NCI-H1092 (cell line): ENCODE measurements at places on chromosomes 1 and 21.

- no peak for DNase-seq
These were observed 8.7 kb downstream of the CAPZB start for GRCh38 chr1:19476450-19477190.

GRCh38 chr1:41626146-41626545, 141.7 kb upstream of the EDN2 start:
- no peak for DNase-seq

- DNase-seq, result no peak
These were observed 195.0 kb upstream of the FOXD3 start for GRCh38 chr1:63127376-63127775.

DNA sequence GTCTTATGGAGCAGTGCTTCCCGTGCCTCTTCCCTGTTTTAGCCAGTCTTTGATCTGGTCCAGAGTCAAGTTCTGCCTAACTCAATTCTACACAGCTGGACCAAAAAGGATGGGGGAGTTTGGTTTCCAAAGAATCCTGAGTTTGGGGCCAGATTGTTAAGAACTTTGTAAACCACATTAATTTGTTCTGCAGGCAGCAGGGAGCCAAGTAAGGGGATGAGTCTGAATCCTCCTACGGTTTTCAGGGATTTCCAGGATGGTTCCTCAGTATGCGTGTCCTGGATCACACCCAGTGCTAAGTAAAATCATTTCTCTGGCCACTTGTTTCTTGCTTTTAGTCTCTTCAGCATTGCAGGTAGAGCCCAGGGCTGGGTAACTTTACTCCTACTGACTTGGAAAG, 26.1 kb upstream of the GJA5 start:
- DNase-seq, result no peak

GRCh38 chr1:154141240-154141639, 13.6 kb downstream of the NUP210L start:
- no peak for DNase-seq

DNA sequence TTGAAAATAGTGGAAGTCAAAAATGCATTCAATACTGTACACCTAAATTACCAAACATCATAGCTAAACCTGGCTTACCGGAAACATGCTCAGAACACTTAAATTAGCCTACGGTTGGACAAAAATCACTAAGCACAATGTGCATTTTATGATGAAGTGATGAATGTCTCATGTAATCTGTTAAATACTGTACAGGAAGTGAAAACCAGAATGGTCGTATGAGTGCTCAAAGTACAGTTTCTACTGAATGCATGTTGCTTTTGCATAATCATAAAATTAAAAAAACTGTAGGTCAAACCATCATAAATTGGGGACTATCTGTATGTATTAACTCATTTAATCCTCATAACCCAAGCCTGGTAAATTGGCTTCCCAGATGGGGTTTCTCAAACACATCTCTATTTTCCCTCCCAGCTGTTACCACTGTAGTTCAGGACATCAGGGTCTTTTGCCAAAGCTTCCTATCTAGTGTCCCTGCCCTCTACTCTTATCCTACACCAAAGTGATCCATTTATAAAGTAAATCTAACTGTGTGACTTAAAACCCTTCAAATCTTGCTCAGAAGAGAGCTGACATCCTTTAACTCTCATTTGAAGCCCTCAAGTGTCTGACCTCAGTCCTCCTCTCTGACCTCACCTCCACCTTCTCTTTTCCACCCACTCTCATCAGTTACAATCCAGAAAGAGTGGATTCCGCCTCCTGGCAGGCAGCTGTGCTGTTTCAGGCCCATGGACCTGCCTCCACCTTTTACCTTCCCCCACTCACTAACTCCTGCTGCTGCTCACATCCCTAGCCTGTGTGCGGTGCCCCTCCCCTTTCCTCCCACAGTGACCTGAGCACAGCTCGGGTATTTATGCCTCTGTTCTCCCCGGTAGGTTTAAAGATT, 356.4 kb upstream of the ST6GALNAC5 start:
- DNase-seq, result no peak

DNA sequence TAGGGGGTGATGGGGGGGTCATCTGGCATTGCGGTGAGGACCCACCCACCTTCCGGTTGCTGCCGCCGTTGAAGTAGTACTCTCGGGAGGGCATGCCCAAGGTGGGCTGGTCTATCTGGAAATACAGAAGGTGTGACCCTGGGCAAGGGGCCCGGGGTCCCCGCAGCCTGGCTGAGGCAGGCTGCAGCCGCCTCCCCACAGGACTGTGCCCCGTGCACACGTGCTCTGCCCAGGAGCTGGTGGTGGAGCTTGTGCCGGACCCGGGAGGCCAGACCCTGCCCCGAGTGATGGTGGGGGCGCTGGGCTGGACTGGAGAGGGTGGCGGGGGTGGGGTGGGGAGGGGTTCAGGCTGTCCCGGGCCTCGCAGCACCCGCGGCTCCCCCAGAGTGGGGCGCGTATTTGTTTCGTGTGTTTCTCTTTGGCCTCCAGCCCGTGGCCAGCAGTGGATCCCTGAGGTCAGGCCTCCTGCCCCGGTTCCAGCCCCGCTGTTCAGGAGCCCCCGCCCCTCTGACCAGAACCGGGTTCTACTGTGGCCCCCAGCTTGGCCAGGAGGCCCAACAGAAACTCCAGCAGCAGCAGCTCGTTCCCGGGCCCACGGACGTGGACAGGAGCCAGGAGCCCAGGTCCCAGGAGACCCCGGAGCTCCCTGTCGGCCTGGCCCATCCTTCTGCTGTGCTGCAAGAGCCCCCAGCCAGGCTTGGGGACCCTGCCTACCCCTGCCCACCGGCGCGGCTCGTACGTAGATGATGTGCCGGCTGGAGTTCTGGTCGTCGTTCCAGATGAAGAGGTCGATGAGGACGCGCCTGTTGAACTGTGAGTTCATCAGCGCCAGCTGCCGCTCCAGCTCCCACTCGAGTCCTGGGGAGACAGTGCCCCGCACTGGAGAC, 19.2 kb downstream of the PRXL2B start:
- DNase-seq, result no peak

DNA sequence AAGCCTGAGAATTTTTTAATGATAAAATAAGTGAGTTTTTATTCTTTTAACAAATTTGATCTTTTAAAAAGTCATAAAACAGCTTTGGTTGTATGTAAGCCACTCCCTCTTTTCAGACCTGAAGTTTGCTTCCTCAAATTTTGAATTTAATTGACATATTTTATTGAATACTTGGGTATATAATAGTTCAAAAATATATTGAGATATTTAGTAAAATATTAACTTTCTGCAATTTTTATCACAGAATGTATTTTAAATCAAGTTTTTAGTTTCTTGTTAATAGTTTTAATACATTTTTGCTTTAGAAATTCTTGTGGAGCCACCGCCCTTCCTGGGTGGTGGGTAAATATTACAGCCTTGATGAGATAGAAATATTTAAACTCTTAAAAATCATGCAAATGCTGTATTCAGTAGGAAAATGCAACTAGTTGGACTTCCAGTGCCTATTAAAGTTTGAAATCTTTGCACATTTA, 867 bp downstream of the PTPRC start:
- no peak for DNase-seq

GRCh38 chr1:57922130-57922529, 498.3 kb upstream of the DAB1 start:
- DNase-seq, result no peak

DNA sequence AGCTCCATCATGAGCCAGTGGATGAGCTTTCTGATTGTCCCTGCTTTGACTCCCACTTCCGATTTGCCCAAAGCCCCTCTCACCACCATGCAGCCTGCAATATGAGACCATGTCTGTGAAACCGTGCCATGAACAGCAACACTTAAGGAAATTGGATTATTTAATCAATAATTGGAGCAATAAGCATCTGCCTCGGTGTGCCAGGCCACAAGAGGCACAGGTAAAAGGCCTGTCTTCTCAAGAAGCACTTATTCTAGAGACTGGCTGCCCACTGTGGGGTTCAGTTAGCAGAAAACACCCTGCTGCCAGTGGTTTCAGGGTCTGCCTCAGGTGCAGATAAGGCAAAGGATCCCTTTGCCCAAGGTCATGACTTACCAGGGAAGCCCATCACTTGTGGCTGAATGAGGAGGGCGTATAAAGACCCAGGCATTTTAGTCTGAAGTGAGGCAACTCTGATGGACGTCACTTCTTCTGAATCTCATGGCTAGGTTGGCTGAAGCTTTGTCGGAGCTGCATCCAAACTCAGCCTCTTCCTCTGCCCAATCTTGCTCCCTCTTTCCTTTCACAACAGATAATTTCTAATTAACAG, 7.1 kb upstream of the CHI3L2 start:
- DNase-seq, result no peak

GRCh38 chr1:246566813-246567645, 773 bp downstream of the CNST start:
- peak; percentile 72 for DNase-seq

GRCh38 chr1:111565968-111566367, 53.6 kb upstream of the RAP1A start:
- no peak for DNase-seq

DNA sequence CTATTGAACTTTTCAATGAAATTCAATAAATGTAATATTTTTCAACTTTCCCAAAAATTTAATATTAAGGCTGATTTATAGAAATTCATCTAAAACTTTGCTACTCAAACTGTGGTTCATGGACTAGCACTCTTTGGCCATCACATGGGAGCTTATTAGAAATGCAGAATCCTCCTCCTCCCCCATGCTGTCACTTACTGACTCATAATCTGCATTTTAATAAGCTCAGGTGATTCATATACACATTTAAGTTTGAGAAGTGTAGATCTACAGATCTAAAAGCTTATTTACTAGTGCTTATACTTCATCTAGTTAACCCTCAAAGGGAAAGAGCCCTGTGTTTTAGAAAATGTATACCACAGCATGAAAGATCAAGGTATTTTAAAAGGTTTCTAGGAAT, 84.3 kb downstream of the HS2ST1 start:
- no peak for DNase-seq

DNA sequence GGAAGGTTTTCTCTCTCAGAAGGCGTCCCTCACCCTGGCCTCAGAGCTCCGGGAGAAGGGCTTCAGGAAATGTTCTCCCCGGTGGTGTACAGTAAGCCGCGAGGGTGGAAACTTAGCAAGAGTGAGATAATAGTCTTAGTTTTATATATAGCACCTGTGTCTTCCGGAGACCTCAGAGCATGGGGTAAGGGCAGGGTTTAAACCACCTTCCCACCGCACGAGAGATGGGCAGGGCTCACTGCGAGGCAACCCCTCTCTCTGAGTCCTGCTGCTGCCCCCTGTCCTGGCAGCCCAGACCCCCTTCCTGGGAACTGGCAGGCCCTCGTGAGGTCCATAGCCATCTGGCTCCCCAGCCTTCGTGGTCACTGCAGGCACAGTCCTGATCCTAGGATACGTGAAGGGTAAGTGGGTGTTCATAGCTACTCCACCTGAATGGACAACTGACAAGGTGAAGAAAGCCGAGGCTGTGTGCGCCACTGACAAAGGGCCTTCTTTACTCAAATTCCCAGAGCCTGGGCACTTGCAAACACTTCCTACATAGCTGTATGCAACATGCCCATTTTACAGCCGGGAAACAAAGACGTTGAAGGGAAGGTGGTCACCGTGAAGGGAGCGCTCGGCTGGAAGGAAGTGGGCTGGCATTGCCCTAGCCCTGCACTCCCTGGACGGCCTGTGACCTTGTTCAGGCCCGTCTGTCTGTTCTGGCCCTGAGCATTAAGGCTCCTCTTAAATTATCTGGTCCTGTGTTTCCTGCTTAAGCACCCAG, 26.9 kb downstream of the ITPKB start:
- no peak for DNase-seq

DNA sequence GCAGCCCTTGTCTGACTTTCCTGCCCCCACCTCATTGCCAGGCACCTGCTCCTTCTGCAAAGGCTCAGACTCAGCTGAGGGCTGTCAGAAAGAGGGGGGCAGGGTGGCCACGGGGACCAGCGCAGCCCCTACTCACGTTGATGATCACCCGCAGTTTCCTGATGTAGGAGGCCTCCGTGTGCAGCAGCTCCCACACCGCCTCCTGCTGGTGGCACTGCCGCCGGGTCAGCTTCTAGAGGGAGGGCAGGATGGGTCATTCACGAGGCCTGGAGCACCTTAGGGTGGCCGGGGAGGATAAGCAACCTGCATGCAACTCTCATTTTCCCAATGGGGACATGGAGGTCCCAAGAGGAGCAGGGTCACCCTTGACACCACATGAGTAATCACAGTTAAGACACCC, 6.4 kb upstream of the TNFRSF25 start:
- DNase-seq, result no peak

DNA sequence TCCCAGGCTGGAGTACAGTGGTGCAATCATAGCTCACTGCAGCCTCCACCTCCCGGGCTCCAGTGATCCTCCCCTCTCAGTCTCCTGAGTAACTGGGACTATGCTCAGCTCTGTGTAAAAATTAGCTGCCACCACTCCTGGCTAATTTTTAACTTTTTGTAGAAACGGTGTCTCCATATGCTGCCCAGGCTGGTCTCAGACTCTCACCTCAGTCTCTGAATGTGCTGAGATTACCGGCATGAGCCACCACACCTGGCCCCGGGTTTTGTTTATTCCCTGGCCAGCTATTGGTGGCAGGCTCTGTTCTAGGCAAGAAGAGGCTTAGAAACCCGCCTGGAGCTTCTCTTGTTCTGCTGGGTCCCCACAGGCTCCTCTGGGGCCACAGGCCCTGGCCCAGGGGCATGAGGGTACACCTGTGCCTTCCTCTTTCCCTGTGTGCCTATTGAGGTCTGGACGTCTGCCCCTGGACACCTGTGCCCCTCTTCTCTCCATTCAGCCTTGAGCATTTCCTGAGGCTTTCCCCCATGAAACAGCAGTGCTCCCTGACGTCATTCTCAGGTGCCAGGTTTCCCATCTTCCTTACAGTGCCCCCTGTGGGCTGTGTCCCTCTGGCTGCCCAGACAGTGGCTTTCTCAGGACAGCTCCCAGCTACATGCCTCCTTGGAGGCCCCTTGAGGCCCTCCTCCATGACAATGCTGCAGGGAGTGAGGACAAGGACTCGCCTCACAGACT, 57.5 kb downstream of the PCP4 start:
- no peak for DNase-seq

GRCh38 chr21:41821081-41821755, 54.4 kb upstream of the RIPK4 start:
- DNase-seq, result no peak

DNA sequence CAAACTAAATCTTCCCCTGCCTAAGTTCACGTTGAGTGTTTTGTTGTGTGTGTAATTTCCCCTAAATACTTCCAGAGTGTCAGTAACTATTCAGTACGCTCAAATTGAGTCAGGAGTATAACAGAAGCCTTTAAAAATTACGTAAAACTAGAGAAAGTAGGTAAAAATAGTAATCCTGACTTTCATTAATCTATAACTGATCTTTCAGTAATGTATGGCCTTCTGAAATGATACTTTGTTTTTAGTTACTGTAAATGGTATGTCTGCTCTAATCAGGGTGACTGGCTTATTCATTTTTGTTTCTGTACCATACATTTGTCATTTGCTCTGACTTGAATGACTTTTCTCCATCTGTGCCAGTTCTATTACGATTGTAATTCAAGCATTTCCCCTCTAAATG, 29.4 kb downstream of the MIER1 start:
- no peak for DNase-seq

DNA sequence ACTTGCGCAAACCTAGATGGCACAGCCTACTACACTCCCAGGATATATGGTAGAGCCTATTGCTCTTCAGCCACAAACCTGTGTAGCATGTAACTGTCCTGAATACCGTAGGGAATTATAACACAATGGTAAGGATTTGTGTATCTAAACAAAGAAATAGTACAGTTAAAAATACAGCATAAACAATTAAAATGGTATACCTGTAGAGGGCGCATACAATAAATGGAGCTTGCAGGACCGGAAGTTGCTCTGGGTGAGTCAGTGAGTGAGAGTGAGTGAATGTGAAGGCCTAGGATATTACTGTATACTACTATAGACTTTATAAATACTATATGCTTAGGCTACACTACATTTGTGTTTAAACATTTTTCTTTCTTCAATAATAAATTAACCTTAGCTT, 99.3 kb downstream of the PLD5 start:
- DNase-seq, result no peak
